ENCODE measurements at places on chromosomes 2 and 18.

DNA sequence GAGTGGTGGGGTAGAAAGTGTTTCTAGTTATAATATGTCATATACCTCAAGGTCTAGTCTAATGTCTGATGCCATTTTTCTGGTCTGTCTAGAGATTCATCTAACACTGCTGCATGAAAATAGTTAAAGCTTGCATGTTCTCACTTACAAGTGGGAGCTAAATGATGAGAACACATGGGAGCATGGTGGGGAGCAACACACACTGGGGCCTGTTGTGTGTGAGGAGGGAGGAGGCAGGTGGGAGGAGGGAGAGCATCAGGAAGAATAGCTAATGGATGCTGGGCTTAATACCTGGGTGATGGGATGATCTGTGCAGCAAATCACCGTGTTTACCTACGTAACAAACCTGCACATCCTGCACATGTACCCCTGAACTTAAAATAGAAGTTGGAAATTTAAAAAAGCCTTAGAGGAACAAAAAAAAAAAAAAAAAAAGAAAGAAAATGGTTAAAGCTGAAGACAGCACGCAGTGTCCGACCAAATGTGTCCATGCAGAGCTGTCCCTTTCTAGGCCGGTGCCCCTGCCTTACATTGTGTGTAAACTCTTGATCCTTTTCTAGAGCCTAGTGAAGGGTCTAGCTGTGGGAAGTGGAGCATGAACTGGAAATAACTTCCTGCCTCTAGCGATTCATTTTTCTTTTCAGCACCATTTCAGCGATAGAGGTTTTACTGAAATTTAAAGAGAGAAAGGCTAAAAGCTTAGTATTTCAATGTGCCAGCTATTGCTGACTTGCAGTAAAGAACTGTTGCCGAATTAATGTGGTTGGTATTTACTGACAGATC is 94.0 kb downstream of the FMNL2 start:
- no peak for DNase-seq

GRCh38 chr2:198700319-198700718 is 757.4 kb downstream of the SATB2 start:
- DNase-seq = no peak

- no peak for DNase-seq
Measured at GRCh38 chr18:63444580-63444979, 22.3 kb upstream of the VPS4B start.

DNA sequence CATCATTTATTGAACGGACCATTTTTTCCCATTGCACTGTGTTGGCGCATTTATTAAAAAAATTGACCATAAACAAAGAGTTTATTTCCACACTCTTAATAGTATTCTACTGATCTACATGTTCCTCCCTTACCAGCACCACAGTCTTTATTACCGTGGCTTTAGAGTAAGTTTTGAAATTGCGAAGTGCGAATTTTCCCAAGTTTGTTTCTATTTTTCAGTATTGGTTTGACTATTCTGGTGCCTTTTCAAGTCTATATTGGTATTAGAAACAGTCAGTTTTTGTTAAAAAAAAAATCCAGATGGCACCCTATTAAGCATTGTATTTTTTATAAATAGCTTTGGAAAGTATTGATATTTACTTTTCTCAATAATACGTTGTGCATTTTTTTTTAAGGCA is 795.1 kb upstream of the HS6ST1 start:
- no peak for DNase-seq

DNA sequence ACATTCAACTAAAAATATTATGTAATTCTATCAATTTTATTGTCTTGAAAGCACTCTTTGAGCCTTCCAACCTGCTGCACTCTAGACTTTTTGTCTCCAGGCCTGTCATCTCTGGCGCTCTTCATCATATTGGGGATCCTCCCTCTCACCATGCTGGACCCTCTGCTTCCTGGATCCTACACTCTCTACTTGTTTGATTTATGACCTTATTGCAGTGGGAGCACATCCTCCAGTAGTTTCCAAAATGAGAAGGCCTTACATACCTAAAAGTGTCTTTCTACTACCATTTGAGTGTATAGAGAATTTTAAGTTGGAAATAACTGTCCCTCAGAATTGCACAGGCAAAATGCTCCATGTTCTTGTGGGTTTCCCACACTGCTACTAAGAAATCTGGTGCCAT is 25.2 kb downstream of the PNO1 start:
- no peak for DNase-seq

- DNase-seq = no peak
Measured at GRCh38 chr2:209305746-209306196, 118.1 kb upstream of the MAP2 start.

Measured in GM12892 (cell line).